Suppressor macrophage (primary cell): ENCODE measurements at places on chromosomes 3 and 15.

DNA sequence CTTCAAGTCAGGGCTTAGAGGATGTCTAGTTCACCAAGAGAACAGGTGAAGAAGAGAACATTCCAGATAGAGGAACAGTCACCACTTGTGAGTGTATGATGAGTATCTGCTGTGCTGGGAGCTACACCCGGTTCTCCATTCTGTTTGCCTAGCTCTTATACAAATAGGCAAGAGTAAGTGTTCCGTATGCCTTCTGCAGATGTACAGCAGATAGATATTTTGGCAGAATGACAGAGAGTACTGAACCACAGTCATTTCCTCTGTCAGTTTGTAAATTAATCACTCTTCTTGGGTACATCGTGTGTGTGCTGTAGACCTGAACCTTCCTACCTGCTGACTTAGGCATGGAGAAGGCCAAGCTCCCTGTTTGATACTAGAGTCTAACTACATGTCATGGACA is 108.3 kb upstream of the CTDSPL start:
- DNase-seq: no peak

DNA sequence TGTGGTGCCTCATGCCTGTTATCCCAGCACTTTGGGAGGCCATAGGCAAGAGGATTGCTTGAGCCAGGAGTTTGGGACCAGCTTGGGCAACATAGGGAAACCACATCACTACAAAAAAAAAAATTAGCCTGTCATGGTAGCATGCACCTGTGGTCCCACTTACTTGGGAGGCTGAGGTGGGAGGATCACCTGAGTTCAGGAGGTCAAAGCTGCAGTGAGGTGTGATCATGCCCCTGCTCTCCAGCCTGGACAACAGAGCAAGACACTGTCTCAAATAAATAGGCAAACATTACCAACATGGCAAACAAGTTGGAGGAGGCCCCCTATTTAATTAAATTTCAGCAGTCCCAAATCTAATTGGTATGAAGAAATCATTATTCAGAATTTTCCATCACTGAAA is 143.6 kb downstream of the PGPEP1L start:
- no peak for DNase-seq

- no peak for DNase-seq
These were observed 2.5 kb downstream of the COL7A1 start for GRCh38 chr3:48592519-48593087.

GRCh38 chr3:150583028-150583427 is 20.1 kb upstream of the SELENOT start:
- DNase-seq: no peak

- DNase-seq: no peak
These were observed 58.3 kb upstream of the TSEN2 start for GRCh38 chr3:12425850-12426579.

DNA sequence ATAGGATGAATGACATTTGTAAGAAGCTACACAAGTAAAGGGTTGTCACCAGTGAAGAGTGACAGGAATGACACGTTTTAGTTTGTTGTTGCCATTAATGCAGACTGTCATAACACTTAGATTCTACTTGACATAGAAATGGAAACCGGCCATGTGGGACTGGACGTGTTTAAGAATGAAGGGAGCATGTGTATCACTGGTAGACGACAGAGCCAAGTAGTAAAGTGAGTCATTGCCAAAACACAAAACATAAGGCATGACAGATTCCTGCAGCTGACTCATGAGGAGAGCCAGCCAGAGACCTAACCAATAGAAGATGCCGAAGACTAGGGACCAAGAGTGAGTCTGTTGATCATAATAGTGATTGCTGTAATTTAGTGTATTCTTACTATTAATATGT is 106.2 kb upstream of the PLAAT1 start:
- no peak for DNase-seq
